ENCODE measurements at places on chromosomes 5 and 9. TPM values are rescaled to one million over a fixed set of nuclear protein-coding genes. Genes with fewer than 3 reads are reported as not detected.

GRCh38 chr5:32850817-32851496, 139.8 kb downstream of the NPR3 start:
- no peak for DNase-seq

The HRCT1 gene
- 13.7 TPM for total RNA-seq

DNA sequence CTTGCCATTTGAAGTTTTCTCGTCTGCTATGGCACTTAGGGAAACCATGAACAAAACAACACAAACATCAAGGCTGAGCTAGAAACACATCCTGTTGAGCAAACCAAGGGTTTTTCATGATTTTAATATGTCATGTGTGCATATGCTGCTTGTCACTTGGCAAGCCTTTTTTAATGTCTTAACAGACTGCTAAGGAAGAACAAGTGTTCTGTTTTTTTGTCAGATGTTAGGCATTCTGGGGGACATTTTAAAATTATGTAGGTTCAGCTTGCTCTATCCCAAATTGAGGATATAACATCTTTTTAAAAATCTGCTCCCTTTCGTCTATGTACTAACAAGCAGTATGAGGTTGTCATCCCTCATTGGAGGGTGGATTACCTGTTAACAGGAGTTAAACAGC, 150.3 kb downstream of the HTR1A start:
- no peak for DNase-seq

GRCh38 chr9:128689293-128689774, 312 bp downstream of the SET start:
- no peak for DNase-seq

The SAXO1 gene
- 1.9 TPM for total RNA-seq

The CREBRF gene
- total RNA-seq = 43.3 TPM

The IGIP gene
- total RNA-seq = 26.7 TPM

Data from umbilical cord (tissue), 2 donors.